Spleen (tissue), 13 donors: ENCODE measurements at places on chromosomes 2 and 18.

- no peak for DNase-seq
Measured at GRCh38 chr2:32553829-32554432, 73.9 kb upstream of the TTC27 start.

DNA sequence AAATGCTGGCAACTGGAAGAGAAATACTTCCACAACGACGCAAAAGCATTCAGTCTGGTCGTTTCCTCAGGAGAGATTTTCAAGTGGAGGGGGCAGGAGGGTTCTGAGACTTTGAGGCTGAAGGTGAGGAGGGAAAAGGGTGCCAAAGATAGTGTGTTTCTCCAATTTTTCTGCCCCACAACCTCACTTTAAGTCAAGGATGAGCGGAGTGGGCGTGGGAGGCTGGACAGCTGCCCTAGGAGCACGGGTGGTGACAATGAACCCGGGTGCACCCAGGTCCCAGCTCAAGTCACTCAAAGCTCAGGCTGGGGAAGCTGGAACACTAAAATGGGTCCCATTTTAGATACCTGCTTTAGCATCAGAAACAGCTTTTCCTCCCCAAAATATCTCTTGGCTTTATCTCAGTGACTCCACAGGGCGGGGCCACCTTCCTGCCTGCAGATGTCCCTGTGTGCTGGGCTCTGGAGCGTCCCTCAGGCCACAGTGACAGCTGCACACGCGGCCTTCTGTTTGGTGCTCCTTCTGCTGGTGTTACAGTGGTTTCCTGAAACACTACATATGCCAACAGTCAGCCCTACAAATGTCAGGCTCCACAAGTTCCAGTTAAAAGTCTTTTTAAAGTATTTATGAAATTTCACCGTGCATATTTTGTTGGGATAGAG is 1.4 kb upstream of the MBP start:
- DNase-seq: peak; percentile 89

- DNase-seq: no peak
Measured at GRCh38 chr18:67476585-67476984, 39.9 kb downstream of the DSEL start.

- no peak for DNase-seq
Measured at GRCh38 chr2:24955232-24955631, 16.5 kb downstream of the DNAJC27 start.

- DNase-seq: no peak
Measured at GRCh38 chr2:203949228-203949627, 12.7 kb downstream of the ICOS start.
